ENCODE measurements at places on chromosomes 11 and 22.

DNA sequence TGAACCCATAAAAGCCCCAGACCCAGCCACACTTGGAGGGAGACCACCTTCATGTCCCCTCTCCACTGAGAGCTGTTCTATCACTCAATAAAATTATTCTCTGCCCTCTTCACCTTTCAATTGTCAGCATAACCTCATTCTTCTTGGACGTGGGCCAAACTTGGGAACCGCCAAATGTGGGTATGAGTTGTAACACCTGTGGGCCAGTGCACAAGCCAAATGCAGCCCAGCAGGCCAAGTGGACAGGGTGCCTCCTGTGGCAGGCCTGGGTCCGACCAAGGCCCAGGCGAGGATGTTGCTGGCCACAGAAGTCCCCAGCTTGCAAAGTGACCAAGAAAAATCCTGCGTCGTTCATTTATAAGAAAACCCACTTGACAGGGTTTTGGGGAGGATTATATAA lies 621.2 kb downstream of the METTL15 start:
- DNase-seq = no peak

- DNase-seq = no peak
Observed at GRCh38 chr11:72735495-72736027, 16.6 kb downstream of the ARAP1 start.

GRCh38 chr11:47377571-47378009 lies 757 bp downstream of the SPI1 start:
- no peak for DNase-seq

DNA sequence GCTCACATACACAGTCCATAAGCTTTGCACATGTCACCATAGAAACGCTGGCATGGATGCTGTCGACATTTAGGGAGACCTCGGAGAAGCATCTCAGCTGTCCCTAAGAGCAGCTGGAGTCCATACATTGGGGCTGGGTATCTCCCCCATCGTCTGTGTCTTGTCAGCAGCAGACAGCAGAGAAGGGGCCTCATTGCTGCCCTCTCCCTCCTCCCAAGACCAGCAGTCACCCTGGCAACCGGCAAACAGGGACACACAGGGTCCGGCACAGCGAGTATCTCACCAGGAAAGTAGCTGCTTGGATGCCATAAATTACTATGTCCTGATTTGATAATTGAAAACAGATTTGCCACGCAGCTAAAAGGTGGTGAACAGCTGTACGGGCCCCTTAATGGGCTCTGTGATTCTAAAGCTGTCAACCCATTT lies 84.4 kb downstream of the CD44 start:
- no peak for DNase-seq

GRCh38 chr11:47379317-47379716 lies 970 bp upstream of the SPI1 start:
- DNase-seq = no peak
